ENCODE measurements at places on chromosomes 2 and 18. TPM values are rescaled to one million over a fixed set of nuclear protein-coding genes. Genes with fewer than 3 reads are reported as not detected.

CXXC1 gene
- total RNA-seq: 80.0 TPM

ALPI gene
- total RNA-seq: not detected

FRZB gene
- not detected for total RNA-seq

NAT8 gene
- total RNA-seq: not detected

IMP4 gene
- 169 TPM for total RNA-seq

OR6B2 gene
- not detected for total RNA-seq

SPR gene
- 7.3 TPM for total RNA-seq

UGT1A5 gene
- total RNA-seq: not detected

CFC1 gene
- not detected for total RNA-seq

KHK gene
- 12.7 TPM for total RNA-seq

CDK5R2 gene
- total RNA-seq: not detected

OTOS gene
- not detected for total RNA-seq

IL1RL2 gene
- total RNA-seq: 1.5 TPM

STPG4 gene
- 0.23 TPM for total RNA-seq

GATA6 gene
- total RNA-seq: not detected

CFAP53 gene
- total RNA-seq: 0.37 TPM

TEX44 gene
- total RNA-seq: not detected

IL37 gene
- not detected for total RNA-seq

DNAJC27 gene
- 6.6 TPM for total RNA-seq

MYO5B gene
- 0.23 TPM for total RNA-seq

CAMKMT gene
- 10.8 TPM for total RNA-seq

EGR4 gene
- total RNA-seq: 0.18 TPM

CROCC2 gene
- total RNA-seq: not detected

SCN2A gene
- 0.14 TPM for total RNA-seq

LYG2 gene
- total RNA-seq: not detected

EVX2 gene
- not detected for total RNA-seq

TXNDC2 gene
- not detected for total RNA-seq

SLC23A3 gene
- 1.2 TPM for total RNA-seq

FBXO36 gene
- total RNA-seq: 2.0 TPM

AGAP1 gene
- 2.2 TPM for total RNA-seq

PKP4 gene
- 39.2 TPM for total RNA-seq

FLACC1 gene
- total RNA-seq: 0.72 TPM

CD8A gene
- 1.1 TPM for total RNA-seq

All from activated CD4-positive, alpha-beta T cell treated with anti-CD3 and anti-CD28 coated beads for 36 hours (primary cell).